ENCODE measurements at places on chromosomes 2 and 18.

DNA sequence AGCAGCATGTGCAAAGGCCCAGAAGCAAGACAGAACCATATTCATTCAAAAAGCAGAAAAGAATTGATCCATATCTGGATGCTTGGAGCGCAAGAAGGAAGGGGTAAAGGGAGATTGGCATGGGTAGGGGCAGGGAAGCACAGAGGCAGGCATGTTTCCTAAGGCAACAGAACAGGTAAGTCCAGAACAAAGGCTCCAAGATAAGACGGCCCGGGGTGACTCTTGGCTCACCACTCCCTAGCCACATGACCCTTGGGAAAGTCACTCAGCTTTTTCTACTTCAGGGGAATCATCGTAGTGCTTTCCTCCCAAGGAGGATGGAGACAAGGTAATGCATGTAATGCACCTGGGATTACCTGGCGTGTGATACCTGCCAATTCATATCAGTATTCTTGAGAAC lies 37.7 kb upstream of the ST3GAL5 start:
- no peak for DNase-seq

DNA sequence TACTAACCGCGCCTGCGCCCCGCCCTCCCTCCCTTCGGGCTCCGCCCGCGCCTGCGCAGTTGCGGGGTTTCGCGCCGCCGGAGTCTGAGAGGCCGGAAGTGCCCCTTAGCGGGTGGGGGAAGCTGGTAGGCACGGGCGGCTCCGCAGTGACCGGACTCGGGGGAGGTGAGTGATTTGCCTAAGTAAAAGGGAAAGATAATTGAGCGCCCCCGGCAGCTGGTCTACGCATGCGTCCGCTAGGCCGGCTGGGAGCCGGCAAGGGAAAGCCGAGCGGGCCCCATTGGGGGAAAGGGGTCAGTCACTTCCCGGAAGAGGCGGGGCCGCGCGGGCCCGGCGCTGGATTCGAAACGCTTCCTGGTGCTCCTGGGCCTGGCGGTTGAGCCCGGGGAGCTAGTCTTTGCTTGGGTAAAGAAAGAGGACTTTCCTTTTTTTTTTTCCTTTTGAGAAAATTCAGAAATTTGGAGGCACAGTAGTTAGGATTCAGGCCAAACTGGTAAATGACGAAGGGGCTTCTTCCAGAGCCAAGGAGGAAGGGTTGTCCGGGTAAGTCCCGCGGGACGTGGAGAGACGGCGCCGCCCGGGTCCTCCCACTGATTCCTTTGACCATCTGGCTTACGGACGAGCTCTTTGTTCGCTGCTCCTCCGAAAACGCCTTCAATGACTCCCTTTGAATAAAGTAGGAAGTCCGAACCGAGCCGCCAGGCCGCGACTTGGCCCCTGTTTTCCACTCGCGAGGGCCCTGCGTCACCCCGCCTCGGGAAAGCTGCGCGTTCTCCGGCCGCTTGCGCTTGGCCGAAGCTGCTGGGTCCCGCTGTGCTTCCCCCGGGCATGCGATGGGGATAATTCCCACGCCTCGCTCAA lies at the start of the genes GEN1 and SMC6:
TSS of gene GEN1 (plus strand) at position 336 of the 861 bp plus-strand sequence. CDS start 5,806 bp downstream, outside the sequence.
TSS of gene SMC6 (minus strand) at position 8 of the 861 bp plus-strand sequence. CDS start 7,864 bp downstream, outside the sequence.
- DNase-seq, result peak; percentile 94

DNA sequence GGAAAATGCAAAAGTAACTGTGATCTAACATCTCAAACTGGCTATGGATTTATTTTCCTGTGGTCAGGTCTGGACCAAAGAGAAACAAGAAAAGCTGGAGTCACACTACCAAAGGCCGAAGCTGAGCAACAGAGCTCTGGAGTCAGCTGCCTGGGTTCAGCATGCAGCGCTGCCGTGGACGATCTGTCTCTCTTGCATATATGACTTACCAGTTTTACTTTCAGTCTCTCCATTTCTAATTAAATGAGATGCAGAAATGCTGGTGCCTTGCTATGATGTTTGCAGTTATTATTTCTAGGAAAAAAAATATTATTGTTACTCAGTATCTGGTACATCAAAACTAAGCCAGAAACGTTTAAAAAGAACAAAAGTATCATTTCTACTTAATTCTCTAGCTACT lies 813.2 kb downstream of the RNF144A start:
- DNase-seq, result no peak

DNA sequence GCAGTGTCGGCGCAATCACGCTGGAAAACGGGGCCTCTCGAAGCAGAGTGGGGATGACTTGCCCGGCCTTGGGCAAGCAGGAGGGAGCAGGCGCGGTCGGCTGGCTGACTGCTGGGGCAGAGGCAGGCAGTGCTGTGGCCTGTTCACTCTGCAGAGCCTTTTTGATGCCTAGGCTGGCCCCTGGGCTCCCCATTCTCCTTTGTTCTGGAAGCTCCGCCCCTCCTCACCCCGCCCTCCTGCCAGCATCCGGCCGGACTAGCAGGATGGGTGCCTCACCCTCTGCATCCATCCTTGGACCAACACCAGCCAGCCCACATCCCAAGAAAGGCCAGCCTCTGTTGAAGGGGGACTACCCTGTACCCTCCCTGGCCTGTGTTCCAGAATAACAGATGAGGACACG lies at the start of gene ASPRV1:
TSS of gene ASPRV1 (minus strand) at position 136 of the 400 bp plus-strand sequence. CDS start 195 bp downstream, outside the sequence.
- DNase-seq, result no peak

- no peak for DNase-seq
Observed at GRCh38 chr2:65554765-65555591, 122.6 kb upstream of the SPRED2 start.

GRCh38 chr2:36650031-36650829 lies 46.3 kb upstream of the VIT start:
- DNase-seq, result no peak

DNA sequence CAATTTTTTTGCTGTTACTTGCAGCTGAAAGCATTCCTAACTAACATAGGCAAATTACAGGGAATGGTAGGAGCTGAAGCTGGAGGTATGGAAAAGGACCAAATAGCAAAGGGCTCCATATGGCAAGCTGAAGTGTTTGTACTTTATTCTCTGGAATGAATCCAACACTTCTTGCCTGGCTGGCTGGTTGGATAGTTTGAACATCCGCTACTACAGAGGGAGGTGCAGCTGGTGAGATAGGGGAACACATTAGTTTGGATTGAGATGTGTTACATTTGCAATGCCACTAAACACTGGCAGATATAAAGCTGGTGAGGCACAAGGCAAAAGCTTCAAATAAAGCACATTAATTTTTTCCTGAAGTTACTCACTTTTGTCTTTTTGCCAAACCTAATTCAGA lies 291.5 kb downstream of the SP3 start:
- no peak for DNase-seq

GRCh38 chr2:129733579-129733978 lies 245.9 kb upstream of the RAB6C start:
- no peak for DNase-seq

DNA sequence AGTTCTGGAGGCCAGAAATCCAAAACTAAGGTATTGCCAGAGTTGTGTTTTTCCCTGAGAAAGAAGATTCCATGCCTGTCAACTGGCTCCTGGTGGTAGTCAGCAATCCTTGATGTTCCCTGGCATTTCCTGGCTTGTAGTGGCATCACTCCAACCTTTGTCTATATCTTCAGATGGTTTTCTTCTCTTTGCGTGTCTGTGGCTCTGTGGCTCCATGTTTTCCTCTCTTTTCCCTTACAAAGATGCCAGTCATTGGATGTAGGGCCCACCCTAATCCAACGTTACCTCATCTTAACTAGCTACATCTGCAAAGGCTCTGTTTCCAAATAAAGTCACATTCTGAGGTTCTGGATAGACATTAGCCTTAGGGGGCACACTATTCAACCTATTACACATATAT lies 41.8 kb downstream of the SLC14A1 start:
- no peak for DNase-seq

DNA sequence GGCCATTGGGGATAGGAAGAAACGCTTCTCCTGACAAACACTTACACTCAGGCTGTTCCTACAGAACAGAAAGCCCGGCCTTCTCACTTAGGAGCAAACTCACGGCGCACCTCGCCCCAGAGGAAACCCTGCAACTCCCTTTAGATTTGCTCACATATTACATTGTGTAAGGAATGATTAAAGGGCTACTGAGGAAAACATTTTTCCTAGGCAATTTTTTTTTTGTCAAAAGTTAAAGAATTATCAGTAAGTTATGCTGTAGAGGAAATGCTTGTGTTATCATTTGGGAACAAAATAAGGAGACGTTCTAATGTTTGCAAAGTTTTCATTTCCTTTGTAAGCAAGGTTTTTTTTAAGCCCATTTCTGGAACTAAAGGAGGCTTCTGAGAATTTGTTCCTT lies 264.1 kb downstream of the HDAC4 start:
- no peak for DNase-seq

GRCh38 chr2:18311420-18312195 lies 248.8 kb downstream of the RDH14 start:
- DNase-seq, result no peak

GRCh38 chr18:8411492-8411891 lies 197.7 kb upstream of the RAB12 start:
- no peak for DNase-seq

GRCh38 chr2:94873362-94874276 lies 2.4 kb downstream of the TEKT4 start:
- DNase-seq, result peak; percentile 26

- DNase-seq, result no peak
Observed at GRCh38 chr2:64865831-64866345, 123.3 kb upstream of the SLC1A4 start.

DNA sequence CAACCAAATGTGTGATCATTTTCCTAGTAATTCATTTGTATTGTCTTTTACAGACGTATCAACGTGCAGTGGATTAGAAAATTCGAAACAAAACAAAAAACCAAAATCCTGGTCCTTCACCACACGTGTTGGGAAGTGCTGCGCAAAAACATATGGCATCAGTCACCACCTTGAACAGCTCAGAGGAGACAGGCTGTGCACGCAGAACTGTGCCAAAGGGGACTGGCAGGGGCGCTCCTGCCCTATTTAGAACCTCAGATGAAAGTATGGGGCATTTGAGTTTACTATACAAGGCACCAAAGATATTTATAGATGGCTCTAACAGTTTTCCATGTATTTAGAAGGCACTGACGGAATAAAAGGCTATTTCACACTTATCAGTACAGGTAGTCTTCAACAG lies 42.3 kb downstream of the NOL10 start:
- DNase-seq, result peak; percentile 58

GRCh38 chr2:155162494-155162893 lies 464.0 kb downstream of the KCNJ3 start:
- no peak for DNase-seq

DNA sequence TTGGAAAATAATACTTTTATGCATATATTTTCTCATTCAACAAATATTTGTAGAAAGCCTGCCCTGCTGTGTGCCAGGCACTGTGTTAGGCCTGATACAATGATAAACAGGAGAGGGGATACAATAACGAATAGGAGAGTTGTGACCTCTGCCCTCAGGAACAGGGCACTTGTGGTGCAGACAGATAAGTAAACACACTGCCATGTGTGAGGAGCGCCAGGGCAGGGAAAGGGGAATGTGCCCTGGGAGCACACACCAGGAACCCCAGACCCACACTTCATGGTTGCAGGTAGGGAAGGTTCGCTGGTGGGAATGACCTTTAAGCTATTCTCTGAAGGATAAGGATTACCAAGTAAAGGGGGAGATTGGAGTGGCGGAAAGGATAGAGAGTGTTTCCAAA lies 42.2 kb upstream of the DSC1 start:
- DNase-seq, result no peak

- DNase-seq, result no peak
Observed at GRCh38 chr18:44770641-44771040, 90.0 kb downstream of the SETBP1 start.

DNA sequence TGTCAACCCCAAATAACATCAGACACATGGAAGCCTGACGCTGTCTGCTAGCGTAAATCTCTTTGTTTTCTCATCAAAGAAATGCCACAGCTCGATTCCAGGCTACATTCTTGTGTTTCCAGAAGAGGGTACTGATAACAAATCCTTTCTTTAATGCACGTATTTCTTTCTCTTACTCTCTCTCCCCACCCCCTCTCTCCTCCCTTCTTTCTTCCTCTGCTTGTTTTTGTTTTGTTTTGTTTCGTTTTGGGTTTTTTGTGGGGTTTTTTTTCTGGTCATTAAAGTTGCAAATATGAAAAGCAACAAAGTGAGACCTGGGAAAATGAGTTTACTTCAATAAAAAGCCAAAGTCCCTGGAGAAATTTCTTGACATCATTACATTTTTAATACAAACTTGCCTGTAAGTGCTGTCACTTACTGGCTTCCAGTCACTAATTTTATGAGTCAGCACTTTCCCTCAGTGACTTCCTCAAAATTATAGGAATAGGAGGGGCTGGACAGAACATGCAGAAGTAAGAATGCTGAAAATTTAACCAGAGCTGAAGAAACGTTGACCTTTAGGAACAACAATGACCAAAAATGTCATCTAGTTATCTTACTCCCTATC lies 106.7 kb upstream of the NABP1 start:
- DNase-seq, result no peak

- DNase-seq, result no peak
Observed at GRCh38 chr2:190159453-190159852, 96.9 kb upstream of the MSTN start.

DNA sequence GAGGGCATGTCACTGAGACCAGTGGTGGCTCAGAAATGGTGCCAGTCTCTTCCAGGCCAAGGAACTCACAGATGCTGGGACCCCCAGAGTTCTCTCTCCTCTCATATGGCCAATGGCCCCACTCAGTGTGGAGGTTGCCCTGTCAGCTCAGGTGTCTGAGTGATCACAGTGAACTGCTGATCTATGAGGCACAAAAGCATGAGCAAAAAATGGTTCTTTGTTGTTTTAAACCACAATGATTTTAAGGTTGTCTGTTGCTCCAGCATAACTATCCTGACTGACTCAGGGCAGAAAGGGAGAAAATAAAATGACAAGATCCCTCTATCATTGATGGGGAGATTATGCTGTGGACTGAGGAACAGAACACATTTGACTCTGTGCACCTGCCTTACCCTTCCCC lies 57.8 kb downstream of the FBLN7 start:
- no peak for DNase-seq

DNA sequence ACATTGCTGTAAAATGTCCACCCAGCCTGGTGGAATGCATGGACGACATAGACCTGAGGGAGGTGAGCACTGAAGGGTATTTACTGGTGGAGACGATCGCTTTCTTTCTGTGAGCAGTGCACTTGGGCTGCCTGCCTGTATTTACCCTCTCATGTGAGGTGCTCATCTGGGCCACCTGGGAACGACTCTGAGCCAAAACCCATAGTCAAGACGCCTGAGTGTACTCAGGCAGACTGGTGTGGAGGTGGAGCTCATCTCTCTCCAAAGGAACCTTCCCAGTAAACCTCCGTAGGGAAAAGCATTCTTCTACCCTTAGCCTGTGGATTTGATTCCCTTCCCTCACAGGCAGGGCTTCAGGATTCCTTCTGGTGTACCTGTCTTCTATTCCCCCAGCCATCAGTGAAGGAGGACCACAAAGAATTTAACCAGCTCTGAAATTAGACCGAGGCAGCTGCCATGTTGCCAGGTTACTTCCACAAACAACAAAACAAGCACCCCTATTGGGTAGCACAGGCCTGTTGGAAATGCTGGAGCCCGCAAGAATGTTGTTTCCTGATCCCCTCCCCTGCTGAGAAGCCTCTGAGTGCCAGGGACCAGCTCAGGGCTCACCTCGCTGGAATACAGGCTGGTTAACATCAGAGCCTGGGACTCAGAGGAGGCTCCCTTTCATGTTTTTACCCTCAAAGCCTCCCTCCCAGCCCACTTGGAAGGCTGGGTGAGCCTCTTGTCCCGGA lies 47.5 kb upstream of the TXNDC2 start:
- peak; percentile 58 for DNase-seq

GRCh38 chr2:3285901-3286645 lies 91.5 kb downstream of the EIPR1 start:
- no peak for DNase-seq
